Foreskin keratinocyte (primary cell): ENCODE measurements at places on chromosomes 6 and 20. TPM values are rescaled to one million over a fixed set of nuclear protein-coding genes. Genes with fewer than 3 reads are reported as not detected.

Gene SFT2D1
- total RNA-seq: 48.2 and 48.7 TPM in 2 replicates

Gene CDSN
- total RNA-seq: 0.88 and 1.3 TPM in 2 replicates

Gene SNAP25
- not detected in 2 replicates for total RNA-seq

Gene SLC22A23
- 2.2 and 2.8 TPM in 2 replicates for total RNA-seq

Gene ZBTB46
- total RNA-seq: 0.20 and 0.21 TPM in 2 replicates

Gene BPI
- total RNA-seq: not detected in 2 replicates

Gene SAMD3
- total RNA-seq: 1.6 and 7.1 TPM in 2 replicates

Gene SLC26A8
- not detected in 2 replicates for total RNA-seq
